ENCODE measurements at places on chromosomes 11 and 22.

- DNase-seq = no peak
Measured at GRCh38 chr22:20267441-20268278, 458 bp downstream of the RTN4R start.

DNA sequence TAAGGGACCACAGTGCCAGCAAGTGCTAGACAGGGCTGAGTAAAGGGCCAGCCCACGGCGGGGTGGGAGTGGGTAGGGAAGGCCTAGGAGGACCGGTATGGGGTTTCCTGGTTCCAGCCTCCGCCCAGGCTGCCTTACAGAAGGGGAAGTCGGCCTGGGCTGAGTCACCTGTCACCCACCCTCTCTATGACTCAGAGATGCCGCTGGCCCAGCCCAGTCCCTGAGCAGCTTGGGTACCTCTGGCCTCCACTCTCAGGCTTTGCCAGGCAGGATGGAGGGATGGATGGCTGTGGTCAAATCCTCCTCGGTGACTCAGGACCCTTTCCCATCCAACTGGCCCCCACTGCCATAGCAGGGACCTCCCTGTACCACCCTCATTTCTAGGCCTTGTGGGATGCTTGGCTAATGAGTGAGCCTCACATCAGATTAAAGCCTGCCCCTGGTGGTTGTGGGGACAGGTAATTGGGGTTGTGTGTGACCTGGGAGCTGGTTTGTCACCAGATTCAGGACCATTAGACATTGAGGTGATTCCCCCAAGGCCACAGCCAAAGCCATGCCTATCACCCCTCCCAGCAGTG, 13.9 kb downstream of the SLC35E4 start:
- peak; percentile 86 for DNase-seq

DNA sequence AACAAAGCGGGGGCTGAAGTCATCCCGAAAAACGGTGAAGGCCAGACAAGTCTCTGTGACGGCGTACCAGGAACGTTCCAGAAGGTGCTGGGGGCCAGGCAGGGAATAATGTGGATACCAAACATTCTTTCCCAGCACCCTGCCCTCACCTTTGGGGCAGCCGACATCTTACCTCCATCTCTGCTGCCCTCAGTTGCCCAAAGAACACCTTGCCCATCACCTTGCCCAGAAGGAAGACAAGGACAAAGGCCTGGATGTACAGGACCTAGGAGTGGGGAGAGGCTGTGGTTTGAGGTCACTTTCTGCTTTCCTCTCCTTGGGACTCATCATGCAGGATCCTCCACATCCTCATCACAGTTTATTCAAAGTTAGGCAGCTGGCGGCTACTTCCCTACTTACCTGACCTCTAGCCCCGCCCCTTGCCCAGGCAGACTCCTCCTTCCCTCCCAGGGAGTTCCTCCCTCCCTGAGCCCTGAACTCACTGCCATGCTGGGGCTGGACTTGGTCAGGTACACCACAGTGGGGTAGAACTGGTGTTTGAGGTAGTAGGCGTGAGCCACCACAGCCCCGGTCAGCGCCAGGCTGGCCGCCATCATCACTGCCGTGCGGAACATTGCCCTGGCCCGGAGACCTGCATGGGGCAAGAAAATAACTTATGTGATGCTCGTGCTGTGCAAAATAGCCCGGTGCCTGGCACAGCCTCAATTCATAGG, 1.2 kb downstream of the SYVN1 start:
- DNase-seq = peak; percentile 61

DNA sequence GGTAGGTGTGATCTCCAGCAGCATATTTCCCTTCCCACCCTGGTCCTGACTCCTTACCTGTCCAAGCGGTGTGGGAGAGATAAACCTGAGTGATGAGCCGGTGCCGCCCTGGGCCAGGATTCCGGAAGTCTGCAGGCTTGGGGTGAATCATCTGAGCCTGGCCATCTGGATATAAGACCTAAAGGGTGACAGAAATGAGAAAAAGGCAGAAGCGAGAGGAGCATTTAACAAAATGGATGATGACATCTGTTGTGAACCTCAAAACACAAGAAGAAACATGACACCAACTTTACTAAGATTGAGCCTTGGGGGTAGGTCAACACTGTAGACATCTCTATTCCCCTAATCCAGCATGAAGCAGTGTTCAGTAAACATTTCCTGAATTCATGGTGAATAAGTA, 62.8 kb downstream of the AAMDC start:
- DNase-seq = no peak

DNA sequence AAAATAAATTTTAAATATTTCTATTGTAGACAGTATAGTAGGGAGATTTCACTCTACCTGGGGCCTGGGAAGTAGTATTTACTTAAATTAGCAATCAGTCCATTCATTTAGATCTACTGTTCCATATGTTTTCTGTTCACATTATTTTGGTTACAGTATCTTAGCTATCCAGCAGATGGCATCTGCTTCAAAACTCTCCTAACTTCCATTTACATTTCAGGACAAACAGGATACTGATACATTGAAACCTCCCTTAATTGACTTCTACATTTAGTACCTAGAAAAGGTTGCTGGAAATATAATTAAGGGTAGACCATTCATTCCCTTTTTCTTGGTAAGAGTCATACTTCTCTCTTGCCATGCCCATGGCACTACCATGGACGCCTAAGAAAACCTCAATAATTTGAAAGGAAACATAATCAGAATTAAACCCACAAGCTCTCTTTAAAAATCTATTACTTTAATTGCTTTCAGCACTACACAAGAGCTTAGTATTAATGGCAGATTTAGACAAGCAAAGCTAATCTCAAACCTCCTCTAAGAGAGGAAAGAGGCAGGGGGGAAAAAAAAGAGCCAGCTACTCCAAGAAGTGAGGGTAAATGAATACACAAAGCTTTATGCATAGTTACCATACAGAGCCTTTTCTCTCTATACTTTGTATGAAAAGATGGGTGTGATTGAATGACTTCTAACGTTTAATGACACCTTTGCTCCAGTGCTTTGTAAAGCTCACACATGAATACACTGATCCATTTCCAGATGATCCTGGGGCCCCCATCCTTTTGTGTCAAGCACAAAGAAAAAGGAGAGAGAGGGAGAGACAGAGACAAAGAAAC, 131.2 kb upstream of the MTMR2 start:
- peak; percentile 35 for DNase-seq

Data from activated CD4-positive, alpha-beta T cell treated with anti-CD3 and anti-CD28 coated beads, Interleukin-2, Interleukin-4, amounts not matched to agents 100 ng/mL and 50 ng/mL, durations not matched to agents 16 hours and 8 hours (primary cell).